ENCODE measurements at places on chromosomes 11 and 22.

DNA sequence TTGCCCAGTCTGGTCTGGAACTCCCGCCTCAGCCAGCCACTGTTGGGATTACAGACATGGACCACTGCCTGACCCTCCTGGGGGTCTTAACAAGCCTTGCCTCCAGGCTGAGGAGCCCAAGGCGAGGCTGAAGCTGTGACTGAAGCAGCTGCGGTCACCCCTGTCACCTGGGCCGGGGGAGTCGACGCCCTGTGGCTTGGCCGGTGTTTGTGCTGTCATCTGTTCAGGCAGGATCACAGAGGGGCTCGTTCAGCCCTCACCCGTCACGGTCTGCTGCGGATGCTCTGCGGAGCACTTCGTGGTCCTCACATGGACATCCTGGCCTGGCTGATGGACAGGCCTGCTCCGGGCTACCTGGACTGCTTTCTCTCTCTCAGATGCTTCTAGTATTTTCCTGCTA lies 23.8 kb downstream of the TRMU start:
- DNase-seq: no peak

DNA sequence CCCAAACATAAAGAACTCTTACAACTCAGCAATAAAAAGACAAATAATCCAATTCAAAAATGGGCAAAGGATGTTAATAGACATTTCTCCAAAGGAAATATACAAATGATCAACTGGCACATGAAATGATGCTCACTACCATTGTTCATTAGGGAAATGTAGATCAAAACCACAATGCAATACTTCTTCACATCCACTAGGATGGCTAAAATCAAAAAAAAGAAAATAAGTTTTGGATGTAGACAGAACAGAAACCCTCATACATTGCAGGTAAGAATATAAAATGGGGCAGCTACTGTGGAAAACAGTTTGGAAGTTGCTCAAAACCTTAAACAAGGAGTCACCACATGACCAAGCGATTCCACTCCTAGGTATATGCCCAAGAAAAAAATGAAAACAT lies 16.3 kb downstream of the SIK3 start:
- DNase-seq: no peak

DNA sequence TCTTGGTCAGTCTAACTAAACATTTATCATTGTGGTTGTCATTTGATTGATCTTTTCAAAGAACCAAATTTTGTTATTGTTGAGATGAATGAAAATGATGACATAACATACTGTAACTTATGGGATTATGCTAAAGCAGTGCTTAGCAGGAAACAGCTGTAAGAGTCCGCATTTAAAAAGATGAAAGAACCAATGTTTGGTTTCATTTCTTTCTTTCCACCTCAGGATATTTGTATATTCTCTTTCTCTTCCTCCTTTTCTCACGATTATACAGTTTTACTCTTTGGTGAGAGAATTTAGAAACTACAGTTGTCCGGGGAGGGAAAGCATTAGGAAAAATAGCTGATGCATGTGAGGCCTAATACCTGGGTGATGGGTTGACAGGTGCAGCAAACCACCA lies 23.1 kb downstream of the PIH1D2 start:
- no peak for DNase-seq

- DNase-seq: no peak
Observed at GRCh38 chr11:88087337-88087736, 87.9 kb downstream of the RAB38 start.

- no peak for DNase-seq
Observed at GRCh38 chr11:114141863-114142580, 82.5 kb downstream of the ZBTB16 start.

DNA sequence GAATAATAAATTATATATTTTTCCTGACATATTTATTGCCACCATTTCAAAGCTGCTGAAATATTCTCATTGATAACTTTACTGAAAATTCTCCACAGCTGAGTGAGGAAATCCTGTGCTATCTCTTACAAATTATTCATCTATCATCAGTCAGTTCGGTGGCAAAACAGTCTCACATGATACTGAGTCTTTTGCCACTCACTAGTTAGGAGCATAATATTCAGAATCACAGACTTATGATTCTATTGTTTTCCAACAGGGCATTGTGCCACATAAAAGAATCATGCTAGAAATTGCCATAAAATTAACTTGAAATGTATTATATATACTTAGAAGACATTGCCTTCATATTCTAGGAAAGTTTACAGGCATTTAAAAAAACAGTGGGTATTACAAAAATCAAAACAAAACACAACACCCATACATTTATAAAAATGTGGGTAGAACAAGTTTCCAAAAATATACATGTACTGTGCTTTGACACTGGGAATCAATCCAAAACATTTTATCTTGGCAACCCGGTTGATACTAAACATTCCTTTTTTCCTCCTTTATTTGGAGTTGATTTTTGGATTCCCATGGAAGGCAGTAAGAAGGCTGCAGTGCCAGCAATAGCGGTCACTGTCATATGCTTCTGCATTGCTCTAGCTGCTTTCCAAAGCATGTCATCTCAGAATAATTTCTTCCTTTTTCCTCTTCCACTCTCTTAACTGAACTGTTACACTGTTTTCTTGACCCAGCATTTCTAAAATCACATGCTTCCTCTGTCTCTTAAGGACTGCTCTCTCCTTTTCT lies 42.5 kb downstream of the ATG16L2 start:
- DNase-seq: no peak

- DNase-seq: no peak
Observed at GRCh38 chr22:27867953-27868731, 50.9 kb downstream of the PITPNB start.

DNA sequence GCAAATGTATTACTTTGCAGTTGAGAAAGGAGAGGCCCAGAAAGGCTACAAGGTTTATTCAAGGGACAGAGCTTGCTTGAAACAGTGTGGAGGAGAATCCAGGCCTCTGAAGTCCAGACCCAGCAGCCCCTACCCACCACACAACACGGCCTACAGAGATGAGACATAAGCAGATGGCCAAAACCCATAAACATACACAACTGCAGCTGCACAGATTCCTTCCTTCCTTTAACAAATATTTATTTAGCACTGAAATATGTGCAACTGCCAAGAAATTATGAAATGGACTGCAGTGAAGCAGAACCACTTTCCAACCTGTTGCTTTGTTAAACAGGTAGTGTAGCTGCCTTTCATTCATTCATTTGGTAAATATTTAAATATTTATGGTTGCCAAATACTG lies 122.3 kb downstream of the SPATA19 start:
- DNase-seq: peak; percentile 78

GRCh38 chr22:44127356-44127755 lies 53.4 kb upstream of the PARVG start:
- no peak for DNase-seq

DNA sequence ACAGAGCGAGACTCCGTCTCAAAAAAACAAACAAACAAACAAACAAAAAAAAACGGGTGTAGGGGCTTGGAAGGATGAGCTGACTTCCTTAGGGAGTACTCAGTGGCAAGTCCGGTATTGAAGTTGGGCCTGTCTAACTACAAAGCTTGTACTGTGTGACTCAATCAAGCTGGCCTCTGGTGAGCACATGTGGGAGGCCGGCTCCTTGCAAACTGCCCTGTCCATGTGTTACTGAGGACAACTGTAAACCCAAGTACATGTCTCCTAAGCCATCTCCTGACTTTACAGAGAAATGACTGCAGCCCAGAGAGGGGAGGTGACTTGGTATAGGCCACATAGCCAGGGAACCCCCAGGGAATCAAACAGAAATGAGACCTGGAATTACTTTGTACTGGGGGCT lies 11.6 kb downstream of the RIBC2 start:
- no peak for DNase-seq

DNA sequence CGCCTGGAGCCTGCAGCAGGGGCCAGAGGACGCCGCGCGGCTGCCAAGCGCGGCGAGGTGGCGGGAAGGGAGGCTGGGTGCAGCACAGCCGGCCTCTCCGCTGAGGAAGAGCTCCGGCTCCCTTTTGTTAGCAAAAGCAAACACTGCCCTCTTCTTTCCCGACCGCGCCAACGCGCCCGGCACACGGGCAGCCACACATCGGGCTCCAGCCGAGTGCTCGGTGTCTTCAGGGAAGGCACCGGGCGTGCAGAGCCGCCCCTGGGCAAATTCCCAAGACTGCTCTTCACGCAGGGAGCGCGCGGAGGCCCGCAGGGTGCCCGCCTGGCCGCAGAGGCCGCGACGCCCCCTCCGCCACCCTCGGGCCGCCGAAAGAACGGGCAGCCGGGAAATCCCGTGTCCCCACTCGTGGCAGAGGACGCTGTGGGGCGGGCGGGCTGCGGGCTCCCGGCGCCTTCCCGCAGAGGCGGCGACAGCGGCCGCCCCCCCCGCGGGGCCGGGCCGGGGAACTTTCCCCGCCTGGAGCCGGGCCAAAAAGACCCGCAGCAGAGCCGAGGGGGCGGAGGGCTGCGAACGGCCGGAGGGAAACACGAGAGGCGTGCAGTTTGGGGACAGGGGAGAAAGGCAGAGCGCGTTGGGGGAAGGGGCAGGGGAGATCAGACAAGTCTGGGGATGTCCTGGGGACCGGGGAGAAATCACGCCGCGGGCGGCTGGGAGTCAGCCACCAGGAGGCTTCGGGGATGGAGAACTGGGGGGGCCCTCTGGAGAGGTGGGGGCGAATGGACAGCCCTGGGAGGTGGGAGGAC lies 931 bp downstream of the CADM1 start:
- peak; percentile 75 for DNase-seq

DNA sequence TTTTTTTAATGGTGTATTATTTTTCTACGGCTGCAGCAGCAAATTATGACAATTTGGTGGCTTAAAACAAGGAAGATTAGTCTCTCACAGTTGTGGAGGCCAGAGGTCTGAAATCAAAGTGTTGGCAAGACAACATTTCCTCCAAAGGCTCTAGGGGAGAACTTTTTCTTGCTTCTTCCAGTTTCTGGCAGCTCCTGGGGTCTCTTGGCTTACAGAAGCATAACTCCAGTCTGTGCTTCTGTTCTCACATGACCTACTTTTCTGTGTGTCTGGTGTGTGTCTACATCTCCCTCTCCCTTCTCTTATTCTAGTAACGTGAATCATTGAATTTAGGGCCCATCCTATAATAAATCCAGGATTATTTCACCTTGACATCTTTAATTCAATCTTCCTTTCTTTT lies 551.9 kb upstream of the LUZP2 start:
- no peak for DNase-seq

DNA sequence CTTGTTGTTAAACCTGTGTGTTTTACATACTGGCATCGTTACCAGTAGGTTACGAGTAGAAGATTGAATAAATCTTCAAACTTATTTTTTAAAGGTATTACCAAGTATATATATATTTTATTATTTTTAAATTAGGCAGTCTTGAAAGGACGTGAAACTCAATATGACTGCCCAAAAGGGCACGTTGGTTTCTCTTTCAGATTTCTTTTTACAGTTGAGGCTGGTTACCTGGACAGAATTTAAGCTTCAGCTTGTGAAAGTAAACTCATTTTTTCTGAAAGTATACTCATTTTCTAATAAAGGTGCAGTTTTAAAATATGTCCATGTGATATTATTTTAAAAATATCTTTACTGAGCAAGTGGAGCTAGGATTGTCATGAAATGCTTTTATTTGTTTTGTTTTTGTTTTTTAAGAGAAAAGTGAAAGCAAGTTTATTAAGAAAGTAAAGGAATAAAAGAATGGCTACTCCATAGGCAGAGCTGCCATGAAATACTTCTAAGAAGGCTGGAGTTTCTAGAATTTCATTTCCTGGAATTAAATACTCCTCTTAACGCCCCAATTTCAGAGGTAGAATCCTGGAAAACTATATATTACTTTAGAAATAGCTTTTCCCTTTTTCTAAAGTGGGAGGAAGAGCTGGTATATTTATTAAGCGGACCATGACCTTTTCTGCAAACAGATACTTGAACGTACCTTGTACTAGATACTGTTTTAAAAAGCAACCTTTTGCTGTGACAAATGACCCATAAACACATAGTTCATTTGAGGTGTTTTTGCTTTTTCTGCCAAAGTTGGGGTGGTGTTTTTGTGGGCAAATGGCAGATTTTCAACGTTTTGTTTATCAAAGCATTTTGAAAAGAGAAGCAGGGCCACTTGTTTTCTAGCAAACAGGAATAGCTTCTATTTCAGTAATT lies 1.9 kb downstream of the FBXO7 start:
- DNase-seq: peak; percentile 4

GRCh38 chr11:88695689-88696414 lies 358.3 kb upstream of the CTSC start:
- DNase-seq: no peak

DNA sequence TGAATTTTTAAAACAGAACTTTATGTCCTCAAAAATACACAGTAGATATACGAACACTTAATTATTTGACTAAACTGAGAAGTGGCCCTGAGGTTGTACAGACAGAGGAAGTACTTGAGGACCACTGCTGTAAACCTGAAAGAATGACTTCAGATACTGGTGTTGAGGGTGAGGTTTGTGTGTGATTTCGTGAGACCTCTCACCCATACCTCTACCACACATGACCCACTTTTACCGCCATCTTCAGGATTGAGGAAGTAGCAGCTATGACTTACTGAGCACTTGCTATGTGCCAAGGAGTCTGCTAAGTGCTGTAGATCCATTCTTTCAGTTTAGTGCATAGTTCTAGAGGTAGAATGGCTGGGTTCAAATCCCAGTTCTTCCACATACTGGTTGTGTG lies 21.9 kb downstream of the MMP13 start:
- no peak for DNase-seq

DNA sequence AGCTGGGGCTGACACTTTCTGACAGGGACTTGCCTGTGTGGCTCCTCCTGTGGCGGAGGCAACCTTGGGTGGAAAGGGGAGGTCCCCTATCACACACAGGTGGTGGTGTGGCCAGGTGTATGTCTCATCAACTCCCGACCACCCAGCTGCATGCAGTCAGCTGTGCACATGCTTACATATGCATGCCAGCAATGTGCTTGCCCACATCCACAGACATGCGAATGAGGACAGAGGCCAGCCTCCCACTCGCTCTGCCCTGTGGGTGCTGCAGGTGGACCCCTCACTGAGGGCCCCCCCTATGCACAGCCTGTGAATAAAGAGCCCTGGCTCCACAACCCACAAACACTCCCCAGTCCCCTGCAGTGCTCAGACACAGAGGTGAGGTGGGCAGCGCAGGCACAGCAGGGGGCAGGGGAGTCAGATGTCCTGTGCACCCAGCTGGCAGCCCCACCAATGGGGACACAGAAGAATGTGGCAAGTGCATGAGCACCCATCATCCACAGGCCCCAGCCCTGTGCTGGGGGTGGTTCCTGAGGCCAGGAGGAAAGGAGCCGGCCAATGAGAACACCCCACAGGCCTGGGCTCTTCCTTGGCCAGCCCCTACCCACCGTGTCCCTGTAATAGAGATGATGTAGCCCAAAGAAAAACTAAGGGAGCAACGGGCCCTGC lies 9.5 kb downstream of the GNB1L start:
- DNase-seq: no peak

DNA sequence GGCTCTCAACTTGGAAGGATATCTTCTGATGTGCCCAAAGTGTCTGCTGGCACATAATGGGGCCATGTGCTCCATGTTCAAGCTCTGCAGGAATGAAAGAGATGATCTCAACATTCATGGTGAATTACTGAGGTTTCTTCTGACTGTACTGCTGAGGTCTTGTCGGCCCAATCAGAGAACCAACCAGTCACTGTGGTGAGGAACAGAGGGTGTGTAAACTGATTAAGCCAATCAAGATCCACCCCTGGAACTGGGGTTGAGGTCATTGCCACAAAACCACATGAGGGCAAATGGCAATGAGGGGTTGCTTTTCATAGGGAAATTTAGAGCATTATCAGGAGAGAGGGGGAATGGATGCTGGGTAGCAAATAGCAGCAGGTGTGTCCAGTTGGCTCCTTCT lies 152.3 kb upstream of the RAG2 start:
- no peak for DNase-seq

GRCh38 chr11:31986201-31986889 lies 104.5 kb upstream of the RCN1 start:
- no peak for DNase-seq
